Stomach (tissue), 19 donors: ENCODE measurements at places on chromosomes 7 and 10. TPM values are rescaled to one million over a fixed set of nuclear protein-coding genes. Genes with fewer than 3 reads are reported as not detected.
A peak's percentile ranks its signal among the peaks of the same experiment; 100 is the strongest.

DNA sequence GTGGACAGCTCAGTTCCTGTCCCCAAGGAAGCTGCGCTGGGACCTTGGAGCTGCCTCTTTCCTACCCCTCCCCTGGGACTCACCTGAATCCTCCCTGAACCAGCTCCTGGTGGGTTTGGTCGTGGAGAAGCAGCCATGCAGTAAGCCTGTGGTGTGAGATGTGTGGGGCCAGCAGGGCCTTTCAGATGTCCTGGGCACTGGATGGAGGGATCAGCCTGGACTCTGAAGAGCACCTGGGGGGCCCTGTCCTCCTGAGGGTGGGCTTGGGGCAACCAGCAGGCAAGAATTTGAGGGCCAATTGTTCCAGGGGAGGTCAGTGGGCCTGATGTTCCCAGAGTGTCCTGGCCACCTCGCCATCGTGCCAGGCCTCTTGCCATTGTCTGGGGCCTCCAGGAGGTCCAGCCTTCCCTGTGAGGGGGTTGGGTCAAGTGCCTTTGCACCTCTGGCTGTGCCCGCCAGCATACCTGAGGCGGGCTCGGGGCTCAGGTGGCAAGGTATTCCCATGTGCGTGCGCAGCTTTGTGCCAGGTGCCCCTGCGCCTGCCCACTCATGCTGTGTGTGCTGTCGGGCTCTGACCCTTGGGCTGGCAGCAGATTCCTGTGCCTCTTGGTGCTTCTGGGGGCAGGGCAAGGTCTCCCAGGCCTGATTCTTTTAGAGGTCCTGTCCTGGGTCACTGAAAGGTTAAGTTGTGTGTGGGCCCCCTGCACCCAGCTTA, 7.3 kb downstream of the TRIM8 start:
- peaks cover 57% of the 10 kb centered on the region for H3K4me1 ChIP-seq
- no peaks in the 10 kb centered on the region for H3K27me3 ChIP-seq
- peaks cover 66% of the 10 kb centered on the region for H3K36me3 ChIP-seq
- no peak for DNase-seq

GRCh38 chr7:122304996-122305421, 459 bp upstream of the FEZF1 start:
- DNase-seq: no peak
- no peak overlapping the region for H3K27ac ChIP-seq
- H3K4me1 ChIP-seq: peaks cover 52% of the 10 kb centered on the region
- H3K36me3 ChIP-seq: no peaks in the 10 kb centered on the region
- peak overlapping the region; percentile 28 for H3K4me3 ChIP-seq
- H3K27me3 ChIP-seq: peaks cover 53% of the 10 kb centered on the region

PON3 gene
- 3.4 TPM for polyA plus RNA-seq

GRCh38 chr7:55570218-55570873, 2.0 kb downstream of the VOPP1 start:
- DNase-seq: no peak
- H3K27ac ChIP-seq: peak overlapping the region; percentile 89
- no peaks in the 10 kb centered on the region for H3K36me3 ChIP-seq

GRCh38 chr7:130950741-130951140, 216.7 kb upstream of the KLF14 start:
- no peaks in the 10 kb centered on the region for H3K36me3 ChIP-seq
- H3K4me3 ChIP-seq: no peak overlapping the region
- H3K4me1 ChIP-seq: peaks cover 45% of the 10 kb centered on the region
- peak overlapping the region; percentile 56 for H3K27ac ChIP-seq
- H3K27me3 ChIP-seq: no peaks in the 10 kb centered on the region

GRCh38 chr7:23570592-23571200, 26.5 kb upstream of the CCDC126 start:
- H3K4me3 ChIP-seq: no peak overlapping the region
- peak; percentile 88 for DNase-seq
- H3K36me3 ChIP-seq: no peaks in the 10 kb centered on the region
- no peaks in the 10 kb centered on the region for H3K27me3 ChIP-seq
